ENCODE measurements at places on chromosomes 4 and X. TPM values are rescaled to one million over a fixed set of nuclear protein-coding genes. Genes with fewer than 3 reads are reported as not detected.

RAB28 gene
- total RNA-seq: 16.5 TPM

MCF2 gene
- 0.07 TPM for total RNA-seq

LINC00632 gene
- 13.3 TPM for total RNA-seq

HAND2 gene
- total RNA-seq: 5.4 TPM

ATOH1 gene
- not detected for total RNA-seq

DKC1 gene
- 36.0 TPM for total RNA-seq

PCDH7 gene
- 61.1 TPM for total RNA-seq

GCNA gene
- total RNA-seq: 2.9 TPM

CT45A2 gene
- not detected for total RNA-seq

CAPN6 gene
- total RNA-seq: 0.07 TPM

RAB33B gene
- 16.4 TPM for total RNA-seq

SORCS2 gene
- total RNA-seq: 0.33 TPM

TEC gene
- total RNA-seq: 0.20 TPM

PDHA2 gene
- not detected for total RNA-seq

FRMPD4 gene
- 1.7 TPM for total RNA-seq

Data from smooth muscle cell of the pulmonary artery (primary cell).